Activated T-helper 2 cell treated with anti-CD3 and anti-CD28 coated beads, Interferon-gamma antibody, Interleukin-2, Interleukin-4, amounts not matched to agents 10 μg/mL and 5 μg/mL and 100 μg/mL, durations not matched to agents 14 hours and 24 hours and 36 hours (primary cell): ENCODE measurements at places on chromosomes 2 and 18. TPM values are rescaled to one million over a fixed set of nuclear protein-coding genes. Genes with fewer than 3 reads are reported as not detected.

DNA sequence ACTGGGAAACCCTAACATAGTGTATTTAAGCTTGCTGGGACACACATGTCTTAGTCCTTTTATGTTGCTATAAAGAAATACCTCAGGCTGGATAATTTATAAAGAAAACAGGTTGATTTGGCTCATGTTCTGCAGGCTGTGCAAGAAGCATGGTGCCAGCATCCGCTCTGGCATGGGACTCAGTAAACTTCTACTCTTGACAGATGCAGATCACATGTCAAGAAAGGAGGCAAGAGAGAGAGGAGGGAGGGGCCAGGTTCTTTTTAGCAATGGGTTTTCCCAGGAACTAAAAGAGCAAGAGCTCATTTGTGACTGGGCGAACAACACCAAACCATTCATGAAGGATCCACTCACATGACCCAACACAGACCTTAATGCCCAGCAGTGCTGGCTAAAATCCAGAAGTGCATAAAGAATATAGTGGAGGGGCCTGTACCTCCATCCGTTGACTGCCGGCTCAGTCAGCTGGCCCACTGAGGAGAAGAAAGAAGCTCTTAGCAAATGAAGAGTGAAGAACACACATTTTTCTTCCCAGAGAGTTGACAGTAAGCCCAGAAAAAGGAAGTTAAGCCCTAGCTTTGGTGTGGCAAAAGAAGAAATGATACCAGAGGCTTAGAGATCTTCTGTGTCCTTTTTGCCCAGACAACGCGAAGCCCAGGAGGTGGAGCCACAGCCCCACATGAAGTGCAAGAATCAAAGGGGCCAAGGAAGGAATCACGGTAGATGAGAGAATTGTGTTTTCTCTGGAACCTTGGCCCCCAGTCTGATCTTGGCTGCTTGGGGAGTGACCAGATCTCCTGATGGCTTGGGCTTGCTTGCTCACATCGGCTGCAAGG is 183.5 kb upstream of the FAM98A start:
- H3K36me3 ChIP-seq: no peaks in the 10 kb centered on the region
- H3K27me3 ChIP-seq: no peaks in the 10 kb centered on the region
- DNase-seq: no peak
- no peaks in the 10 kb centered on the region for H3K4me1 ChIP-seq
- H3K4me3 ChIP-seq: no peak overlapping the region
- H3K27ac ChIP-seq: no peak overlapping the region

DNA sequence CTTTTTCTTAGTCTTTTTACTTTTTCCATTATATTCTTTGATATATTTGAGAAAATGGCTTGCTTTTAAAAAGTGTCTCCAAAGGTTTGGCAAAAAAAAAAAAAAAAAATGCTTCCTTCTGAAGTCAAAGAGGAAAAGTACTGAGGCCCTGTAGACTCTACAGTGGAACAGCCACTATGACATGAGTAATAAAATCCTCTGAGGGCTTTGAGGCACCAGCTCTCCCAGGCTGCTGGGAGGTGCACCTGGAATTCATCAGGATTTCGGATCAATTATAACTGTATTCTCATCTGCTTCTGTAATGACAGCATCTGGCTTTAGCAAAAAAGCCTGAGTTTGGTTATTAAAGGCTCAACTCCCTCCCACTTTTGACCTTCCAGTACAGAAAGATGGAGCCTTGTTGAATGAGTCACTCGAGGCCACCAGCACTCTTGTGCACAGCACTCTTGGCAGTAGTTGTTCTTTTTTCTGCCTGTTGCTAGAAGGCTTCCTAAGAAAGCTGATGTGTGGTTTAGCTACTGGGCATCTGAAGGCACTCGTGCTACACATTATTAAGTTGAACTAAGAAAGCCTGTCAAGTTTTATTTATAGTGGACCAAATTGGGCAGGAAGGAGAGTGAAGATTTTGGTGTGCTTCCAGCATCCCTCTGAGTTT is 131.3 kb downstream of the PRPF40A start:
- no peak overlapping the region for H3K27ac ChIP-seq
- H3K27me3 ChIP-seq: peaks cover 2% of the 10 kb centered on the region
- DNase-seq: no peak

GRCh38 chr2:78118037-78118436 is 595.9 kb upstream of the LRRTM4 start:
- no peaks in the 10 kb centered on the region for H3K36me3 ChIP-seq
- no peak overlapping the region for H3K4me3 ChIP-seq

TNP1 gene
- not detected in 2 replicates for total RNA-seq

NEDD4L gene
- total RNA-seq: 5.1 and 6.2 TPM in 2 replicates

- H3K27me3 ChIP-seq: no peaks in the 10 kb centered on the region
- H3K4me1 ChIP-seq: no peaks in the 10 kb centered on the region
- DNase-seq: no peak
- no peaks in the 10 kb centered on the region for H3K36me3 ChIP-seq
These were observed 188.6 kb downstream of the LRP1B start for GRCh38 chr2:141942006-141942789.
